ENCODE measurements at places on chromosomes 2 and 18.

DNA sequence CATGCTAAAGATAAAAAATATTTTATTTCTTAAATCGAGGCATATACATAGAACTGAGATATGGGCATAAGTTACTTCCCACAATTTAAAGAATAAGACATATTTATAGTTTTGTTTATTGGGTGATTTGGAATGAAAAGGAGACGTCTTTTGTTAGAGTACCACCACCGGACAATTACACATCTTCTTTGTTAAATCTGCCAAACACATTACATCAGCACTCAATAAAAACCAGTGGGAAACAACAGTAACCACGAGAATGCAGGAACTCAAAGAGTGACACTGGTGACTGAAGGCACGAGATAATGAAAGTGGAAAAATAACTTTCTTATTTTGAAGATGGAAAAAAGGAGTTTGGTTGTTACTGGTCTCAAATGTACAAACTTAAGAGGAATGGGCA, 92.6 kb upstream of the TFCP2L1 start:
- no peak for DNase-seq

DNA sequence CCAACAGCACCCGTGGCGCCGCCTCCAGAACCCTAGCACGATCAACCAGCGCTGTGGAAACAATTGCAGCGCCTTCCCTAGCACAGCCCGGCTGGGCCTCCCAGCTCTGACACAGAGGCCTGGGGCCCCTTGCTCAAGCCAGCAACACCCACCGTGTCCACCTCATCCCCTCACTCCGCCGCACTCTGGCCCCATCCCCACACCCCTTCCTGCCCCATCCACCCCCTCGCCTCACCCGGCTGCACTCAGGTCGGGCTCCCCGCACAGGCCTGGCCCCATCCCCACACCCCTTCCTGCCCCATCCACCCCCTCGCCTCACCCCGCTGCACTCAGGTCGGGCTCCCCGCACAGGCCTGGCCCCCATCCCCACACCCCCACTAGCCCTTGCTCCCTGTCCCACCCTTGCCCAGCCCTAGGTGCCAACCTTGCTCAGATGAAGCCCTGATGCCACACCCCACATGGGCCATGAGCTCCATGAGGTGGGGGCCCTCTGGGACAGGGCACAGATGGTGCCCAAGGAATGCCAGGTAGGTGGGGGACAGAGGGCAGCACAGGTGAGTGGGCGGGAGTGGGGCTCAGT, 28.7 kb downstream of the KIF1A start:
- DNase-seq = peak; percentile 92

- no peak for DNase-seq
Observed at GRCh38 chr2:29273004-29273684, 157.9 kb downstream of the CLIP4 start.

- no peak for DNase-seq
Observed at GRCh38 chr2:12465631-12466135, 251.1 kb upstream of the TRIB2 start.

- no peak for DNase-seq
Observed at GRCh38 chr2:148979919-148980277, 58.6 kb upstream of the LYPD6B start.

DNA sequence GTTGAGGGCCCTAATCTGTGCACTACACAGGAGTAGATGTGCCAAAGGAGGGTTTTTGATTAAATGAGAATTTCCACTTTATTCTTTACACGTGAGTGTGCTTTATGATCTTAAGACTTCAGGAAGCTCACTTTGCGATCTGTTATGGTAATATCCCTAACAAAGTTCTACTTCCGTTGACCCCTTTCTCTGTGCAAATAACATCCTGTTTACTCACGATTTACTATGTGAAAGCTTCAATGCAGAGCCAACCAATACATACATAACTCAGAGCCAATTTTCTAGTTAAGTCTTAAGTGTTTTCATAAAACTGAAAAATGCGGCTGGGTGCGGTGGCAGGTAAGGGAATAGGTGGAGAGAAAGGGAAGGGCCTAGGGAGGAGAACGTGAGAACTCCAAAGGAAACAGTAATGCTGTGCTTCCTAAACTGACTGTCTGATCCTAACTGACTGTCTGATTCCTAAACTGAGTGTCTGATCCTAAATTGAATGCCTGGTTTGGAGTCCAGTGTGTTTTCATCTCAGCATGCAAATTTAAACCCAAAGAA, 87.6 kb downstream of the PLCL1 start:
- DNase-seq = no peak

DNA sequence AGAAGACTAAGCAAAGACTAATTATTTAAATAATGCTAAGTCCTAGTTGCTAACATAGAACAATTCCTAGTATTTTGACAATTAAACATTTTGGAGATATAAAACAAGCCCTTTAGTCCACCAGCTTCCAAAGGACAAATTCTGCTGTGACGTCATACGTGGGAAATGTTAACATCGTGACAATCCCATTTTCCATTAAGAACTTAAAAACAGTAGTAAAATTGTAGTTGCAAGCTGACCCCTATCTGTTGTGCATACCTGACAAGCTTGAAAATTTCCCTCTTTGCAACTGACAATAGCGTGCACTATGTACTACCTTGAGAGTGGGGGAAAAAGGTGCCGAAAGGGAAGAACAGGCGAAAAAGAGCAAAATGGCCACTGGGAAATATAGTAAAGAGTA, 279.8 kb downstream of the ZNF521 start:
- DNase-seq = no peak

GRCh38 chr2:110860630-110861029, 128.3 kb downstream of the ACOXL start:
- no peak for DNase-seq

GRCh38 chr18:59272221-59272888, 899 bp downstream of the RAX start:
- DNase-seq = no peak

GRCh38 chr2:223846515-223846914, 9.1 kb upstream of the AP1S3 start:
- DNase-seq = no peak

DNA sequence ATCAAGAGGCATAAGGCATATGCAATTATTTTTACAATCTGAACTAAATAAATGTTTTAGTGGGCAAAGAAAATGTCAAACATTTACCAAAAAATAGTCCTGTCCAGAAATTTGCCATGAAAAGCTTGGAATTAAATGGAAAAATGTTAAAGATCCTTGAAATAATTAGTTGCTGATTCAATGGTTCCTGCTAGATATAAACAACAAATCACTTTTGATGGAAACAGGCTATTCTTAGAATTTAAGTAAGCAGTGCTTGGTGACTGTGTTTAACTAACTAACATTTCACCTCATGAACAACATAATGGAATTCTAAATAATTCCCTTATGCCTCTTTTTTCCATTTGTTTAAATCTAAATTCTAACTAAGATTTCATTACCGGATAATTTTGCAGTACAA, 3.9 kb downstream of the RND3 start:
- DNase-seq = no peak

DNA sequence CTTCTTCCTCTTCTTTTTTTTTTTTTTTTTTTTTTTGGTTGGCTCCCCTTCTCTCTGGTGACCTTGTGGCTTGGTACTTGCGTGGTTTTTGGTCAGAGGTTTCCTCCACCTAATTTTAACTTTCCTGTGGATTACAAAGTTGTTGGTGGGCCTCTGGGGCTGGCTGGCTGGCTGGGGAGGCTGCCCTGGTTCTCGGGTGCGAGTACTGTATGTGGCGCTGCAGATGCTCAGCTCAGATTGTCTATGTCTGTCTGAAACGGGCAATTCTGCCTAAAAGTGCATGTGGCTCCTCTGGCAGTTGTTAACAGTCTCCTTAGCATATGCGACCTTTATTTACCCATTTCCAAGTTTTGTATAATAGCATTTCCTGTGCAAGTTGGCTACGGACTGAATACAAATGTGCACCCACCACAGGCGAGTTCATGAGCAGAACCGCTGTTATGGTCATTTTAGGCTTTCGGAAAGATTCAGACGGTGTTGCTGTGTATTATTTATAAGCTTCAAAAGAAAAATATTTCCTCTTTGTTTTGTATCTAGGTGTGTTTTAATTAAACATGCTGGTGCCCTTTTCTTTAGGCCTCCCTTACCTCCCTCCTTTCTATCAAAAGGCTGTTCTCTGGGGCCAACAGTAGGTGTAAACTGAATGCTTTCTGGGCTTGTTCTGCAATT, 4.4 kb downstream of the TBR1 start:
- no peak for DNase-seq

DNA sequence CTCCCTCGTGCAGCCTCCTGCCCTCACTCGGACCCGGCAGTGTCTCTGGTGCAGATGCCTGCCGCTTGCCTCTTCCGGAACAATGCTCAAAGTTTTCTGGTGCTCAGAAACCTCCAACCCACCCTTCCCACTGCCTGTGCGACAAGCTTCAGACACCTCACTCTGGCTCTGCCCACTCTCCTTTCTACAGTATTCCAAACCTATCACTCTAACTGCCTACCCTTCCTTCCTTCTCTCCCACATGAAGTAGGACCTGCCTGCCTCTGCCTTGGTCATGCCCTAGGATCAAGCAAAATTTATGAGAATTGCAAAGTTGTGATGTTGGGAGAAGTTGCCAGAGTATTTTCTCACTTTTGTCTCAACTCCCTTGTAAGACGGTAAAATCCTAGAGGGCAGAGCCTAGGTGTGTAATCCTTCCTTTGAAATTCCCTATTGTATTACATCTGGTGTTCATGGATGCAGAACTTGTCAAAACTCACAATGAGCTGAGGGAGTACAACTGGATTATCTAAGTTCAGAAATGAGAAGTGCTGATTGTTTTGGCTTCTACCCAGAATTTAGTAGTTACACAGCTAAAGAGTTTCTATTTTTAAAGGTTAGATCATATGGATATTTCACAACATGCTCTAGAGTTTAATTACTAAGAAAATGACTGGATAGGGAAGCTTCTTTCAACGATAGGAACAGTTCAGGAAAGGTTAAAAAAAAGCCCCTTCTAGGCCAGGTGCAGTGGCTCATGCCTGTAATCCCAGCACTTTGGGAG, 7.2 kb downstream of the NPC1 start:
- no peak for DNase-seq

- DNase-seq = no peak
Observed at GRCh38 chr2:59389240-59389639, 1148.1 kb upstream of the FANCL start.

DNA sequence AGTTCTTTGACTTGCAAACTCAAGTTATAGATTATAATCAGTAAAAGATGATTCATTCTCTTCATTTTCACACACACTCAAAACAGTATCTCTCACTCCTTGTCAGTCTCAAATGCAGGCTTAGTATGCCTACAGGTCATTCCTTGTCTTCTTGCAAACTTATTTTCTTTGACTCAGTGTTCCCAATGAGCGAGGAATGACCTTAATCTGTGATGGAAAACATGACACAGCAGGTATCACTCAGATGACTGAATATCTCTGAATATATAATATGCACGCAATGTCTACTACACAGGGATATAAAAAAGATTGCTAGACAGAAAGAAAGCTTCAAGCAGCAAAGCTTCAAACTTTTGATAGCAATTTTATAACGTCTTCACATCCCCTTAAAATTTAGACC, 127.8 kb upstream of the RGPD4 start:
- DNase-seq = no peak

- DNase-seq = no peak
Observed at GRCh38 chr18:67428805-67429204, 87.7 kb downstream of the DSEL start.

GRCh38 chr2:69589973-69590652, 53.4 kb downstream of the AAK1 start:
- no peak for DNase-seq

GRCh38 chr2:102336502-102336945, 19.1 kb upstream of the IL18R1 start:
- no peak for DNase-seq

DNA sequence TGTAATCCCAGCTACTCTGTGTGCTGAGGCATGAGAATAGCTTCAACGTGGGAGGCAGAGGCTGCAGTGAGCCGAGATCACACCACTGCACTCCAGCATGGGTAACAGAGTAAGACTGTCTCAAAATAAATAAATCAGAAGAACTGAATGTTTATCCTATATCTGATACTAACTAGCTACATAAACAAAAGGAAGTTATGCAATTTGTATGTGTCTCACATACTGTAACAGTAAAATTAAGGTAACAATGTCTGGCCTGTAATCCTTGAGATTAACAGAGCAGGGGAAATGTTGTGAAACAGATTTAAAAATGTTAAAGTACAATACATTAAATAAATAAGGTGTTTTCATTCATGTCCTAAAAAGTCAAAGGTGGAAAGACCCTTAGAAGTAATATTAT, 150.8 kb downstream of the MEMO1 start:
- no peak for DNase-seq

- no peak for DNase-seq
Observed at GRCh38 chr2:24399434-24400206, 39.3 kb upstream of the ITSN2 start.

GRCh38 chr2:166984797-166985196, 96.5 kb downstream of the XIRP2 start:
- DNase-seq = no peak

DNA sequence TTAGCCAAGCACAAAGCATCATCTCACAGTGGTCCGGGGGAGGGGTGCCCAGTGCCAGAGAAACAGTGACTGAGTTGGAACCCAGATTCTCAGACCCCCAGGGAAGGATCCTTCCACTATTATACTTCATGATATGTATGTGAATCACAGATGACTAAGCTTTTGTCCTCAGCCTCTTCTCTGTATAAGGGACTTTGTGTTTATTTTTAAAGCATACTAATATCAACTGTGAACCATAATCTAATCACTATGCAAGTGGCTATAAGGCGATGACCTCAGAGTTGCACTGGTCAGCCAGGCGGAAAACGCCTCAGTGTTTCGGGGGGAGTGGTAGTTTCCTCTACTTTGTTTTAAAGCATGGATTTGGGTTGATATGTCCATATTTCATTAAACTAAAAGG, 160.4 kb upstream of the TMEM200C start:
- no peak for DNase-seq

- DNase-seq = no peak
Observed at GRCh38 chr2:145408980-145409379, 889.1 kb upstream of the ZEB2 start.

DNA sequence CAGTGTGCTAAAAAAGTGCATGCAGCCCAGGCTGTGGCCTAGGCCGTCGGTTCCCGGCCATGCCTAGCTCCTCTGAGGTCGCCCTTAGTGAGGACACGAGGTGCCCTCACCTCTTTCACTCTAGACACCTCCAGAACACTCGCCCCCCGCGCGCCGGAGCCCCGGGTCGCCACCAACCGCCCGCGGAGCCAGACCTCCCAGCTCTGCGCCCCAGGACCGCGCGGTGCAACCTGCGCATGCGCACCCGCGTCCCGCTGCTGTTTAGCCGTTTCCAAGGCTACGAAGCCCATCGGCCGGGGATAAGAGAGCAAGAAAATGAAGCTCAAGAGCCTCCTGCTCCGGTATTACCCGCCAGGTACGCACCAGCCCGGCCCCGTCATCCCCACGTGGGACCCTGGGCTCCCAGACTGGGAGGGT, at the start of gene DAW1:
Gene DAW1 (plus strand): TSS at position 257 of the 417 bp plus-strand sequence. CDS start 59 bp downstream, at position 316.
- no peak for DNase-seq

DNA sequence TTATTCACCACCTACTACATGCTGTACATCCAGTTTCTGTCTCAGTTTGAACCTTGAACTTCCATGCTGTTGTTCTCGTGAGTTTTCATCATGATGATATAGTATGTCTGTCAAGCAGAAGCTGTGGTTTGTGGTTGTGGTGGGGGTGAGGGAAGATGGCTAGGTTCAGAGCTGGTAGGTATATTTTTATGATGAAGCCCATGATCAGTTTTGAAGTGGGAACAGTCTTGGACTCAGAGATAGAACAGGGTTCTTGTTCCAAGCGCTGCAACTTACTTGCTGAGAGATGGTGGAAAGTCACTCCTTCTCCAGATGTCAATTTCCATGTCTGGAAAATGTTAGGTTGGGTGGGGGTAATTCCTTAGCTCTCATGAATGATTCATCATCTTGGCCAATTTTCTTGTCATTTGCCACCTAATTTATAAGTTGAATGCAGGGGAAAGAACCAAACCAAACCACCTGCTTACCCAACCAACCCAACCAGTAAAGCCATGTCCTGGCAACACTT, 21.6 kb downstream of the PMAIP1 start:
- no peak for DNase-seq
